ENCODE measurements at places on chromosomes 6 and 20. TPM values are rescaled to one million over a fixed set of nuclear protein-coding genes. Genes with fewer than 3 reads are reported as not detected.
A peak's percentile ranks its signal among the peaks of the same experiment; 100 is the strongest.

- no peak for DNase-seq
These were observed 106.4 kb upstream of the FOXO3 start for GRCh38 chr6:108454356-108454755.

Gene CCM2L
- total RNA-seq = 4.4 TPM

Gene RAD21L1
- not detected for total RNA-seq

DNA sequence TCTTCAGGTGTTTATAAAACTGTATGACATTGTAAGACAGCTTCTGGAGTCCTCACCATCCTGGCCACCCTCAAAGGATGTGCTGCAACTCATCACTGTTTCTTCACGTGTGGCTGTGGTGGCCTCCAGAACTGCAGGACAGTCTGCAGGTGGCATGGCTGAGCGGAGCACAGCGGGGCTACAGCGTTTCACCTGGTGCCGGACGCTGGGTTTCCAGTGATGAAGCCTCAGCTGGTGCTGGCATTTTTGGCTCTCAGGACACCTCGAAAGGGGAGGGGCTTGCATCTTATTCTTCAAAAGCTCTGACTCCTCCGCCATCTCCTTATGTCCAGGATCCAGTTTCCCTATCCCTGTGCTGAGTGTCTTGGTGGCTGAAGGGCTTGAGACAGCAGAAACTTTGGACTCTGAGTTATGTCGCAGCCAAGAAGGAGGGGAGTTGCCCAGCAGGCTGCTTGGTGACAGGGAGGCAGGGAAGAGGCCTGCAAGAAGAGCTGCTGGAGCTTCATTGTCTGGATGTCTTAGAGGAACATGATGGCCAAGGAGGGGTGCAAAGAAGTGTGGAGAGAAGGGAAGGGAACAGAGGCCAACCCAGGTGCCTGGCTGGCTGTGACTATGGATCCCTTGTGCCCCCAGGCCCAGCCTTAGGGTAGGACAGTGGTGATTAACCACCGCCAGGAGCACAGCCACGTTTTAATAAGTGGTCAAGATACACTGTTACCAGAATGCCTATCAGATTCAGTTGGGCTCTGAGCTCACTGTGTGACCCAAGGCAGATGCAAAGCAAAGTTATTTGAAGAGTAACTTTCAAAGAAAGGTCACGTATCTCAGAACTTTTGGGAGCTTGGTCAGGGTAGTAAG is 58.7 kb downstream of the GTF2H5 start:
- DNase-seq = no peak

DNA sequence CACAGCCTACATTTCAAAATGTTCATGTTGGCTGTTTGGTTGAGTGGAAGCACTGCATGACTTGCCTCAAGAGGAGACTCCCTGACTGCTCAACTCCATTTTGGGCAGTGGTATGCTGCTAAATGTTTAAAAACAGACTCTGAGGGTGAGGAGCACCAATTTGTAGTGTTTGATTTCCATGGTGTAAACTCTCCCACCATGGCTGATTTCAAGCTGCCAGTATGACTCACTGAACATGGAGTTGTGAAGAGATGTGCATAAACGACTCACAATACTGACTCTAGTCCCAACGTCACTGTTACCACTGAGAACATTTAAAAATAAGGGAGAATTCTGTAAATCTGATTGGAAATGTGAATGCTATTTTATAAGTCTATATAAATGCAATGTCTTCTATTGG is 70.4 kb downstream of the BACH2 start:
- DNase-seq = no peak

Gene SOBP
- 9.4 TPM for total RNA-seq

DNA sequence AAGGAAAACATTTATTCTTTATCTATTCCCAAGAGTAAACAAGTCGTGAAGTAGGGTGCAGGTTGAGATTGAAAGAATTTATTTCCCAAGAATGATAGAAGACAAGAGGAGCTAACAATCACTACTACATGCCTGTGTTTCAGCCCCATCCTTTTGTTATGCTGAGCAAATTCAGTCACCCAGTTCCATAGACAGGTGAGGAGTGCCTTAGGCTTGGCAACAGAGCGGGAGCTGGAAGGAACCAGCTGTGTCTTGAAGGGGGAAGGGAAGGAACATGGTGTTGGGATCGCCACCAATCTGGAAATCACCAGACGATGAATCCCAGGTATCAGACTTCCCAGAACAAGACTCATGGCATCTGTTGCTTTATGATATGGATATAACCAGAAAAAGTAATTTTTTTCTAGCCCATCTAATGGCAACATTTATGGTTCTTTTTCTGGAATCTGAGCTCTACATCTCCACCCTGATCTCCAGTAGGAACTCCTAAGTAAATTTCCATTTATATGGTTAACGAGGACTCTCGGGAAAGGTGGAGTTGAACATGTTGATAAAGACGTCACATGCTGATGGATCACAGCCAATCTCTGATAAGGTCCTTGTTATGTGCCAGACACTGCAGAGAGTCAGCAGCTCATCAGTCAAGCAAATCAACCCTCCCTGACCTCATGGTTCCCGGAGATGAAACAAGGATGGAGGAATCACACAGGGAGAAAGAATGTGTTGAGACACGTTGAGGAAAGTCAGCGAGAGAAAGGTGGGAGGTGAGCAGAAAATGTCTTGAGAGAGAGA is 344.9 kb downstream of the SMOC2 start:
- no peak for DNase-seq

DNA sequence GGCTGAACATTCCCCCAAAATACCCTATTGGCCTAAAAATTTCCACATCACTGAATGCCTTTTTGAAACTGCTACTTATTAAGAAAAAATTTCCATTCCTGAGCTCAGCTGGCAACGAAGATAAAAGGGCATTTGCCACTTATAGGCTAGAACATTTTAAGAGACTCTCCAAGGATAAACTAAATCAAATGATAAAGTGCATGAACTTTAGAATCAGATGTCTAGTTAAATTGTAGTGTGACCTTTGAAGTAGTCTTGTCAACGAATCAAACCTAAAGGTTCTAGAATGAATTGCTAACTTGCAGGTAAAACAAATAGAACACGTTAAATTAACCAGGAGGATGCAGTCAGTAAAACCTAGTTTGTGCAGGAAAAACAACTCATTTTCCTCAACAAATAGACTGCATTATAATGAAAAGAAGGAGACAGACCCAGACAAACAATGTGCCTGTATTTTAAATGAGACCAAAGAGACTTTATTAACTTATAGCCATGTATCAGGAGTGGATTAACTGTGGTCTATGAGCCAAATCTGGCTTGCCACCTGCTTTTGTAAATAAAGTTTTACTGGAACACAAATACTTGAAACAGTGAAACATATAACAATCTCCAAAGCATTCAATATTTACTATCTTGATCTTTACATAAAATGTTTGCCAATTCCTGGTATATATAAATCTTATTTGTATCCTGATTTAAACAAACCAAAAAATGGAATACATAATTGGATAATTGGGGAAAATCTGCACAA is 184.4 kb downstream of the MEI4 start:
- DNase-seq = no peak

Gene MDFI
- total RNA-seq = 4.1 TPM

DNA sequence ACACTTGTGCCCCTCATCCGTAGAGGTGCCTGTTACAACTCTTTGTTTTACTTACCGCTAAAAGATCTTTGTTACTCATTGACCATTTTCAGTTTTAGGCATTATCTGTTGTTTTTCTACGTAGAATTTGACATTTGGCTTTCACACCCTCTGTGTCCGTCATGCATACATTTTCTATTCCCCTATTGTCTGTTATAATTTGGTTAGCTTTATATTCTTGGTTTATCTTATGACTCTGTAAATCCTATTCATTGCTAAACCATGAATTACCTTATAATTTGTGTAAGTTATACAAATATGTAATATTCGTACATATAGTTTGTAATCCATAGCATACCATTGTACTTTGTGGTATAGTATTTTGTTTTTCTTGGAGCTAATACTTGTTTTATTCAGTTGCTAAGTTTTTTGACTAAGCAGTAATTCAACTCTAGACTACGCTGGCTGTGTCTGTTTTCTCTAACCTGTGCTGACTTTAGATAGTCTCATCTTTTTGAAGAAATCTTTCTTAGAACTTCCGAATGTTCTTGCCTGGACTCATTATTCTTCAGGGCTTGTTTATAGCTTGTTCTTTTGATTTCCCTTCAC is 21.8 kb downstream of the CDC5L start:
- DNase-seq = no peak

GRCh38 chr6:111417181-111417585 is 65.8 kb downstream of the REV3L start:
- peak; percentile 67 for DNase-seq

Gene RNF144B
- total RNA-seq = 1.7 TPM

DNA sequence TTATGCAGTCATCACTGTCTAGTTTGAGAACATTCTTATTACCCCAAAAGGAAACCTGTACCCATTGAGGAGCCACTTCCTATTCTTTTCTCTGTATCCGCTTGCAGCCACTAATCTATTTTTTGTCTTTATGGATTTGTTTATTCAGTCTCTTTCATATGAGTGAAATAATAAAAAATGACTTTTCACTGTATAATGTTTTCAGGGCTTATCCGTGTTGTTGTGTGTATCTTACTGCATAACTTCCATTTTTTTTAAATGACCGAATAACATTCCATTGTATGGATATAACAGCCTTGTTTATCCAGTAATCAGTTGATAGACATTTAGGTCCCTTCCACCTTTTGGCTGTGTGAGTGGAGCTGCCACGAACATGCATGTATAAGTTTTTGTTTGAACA is 86.6 kb downstream of the ZFAND3 start:
- DNase-seq = no peak

DNA sequence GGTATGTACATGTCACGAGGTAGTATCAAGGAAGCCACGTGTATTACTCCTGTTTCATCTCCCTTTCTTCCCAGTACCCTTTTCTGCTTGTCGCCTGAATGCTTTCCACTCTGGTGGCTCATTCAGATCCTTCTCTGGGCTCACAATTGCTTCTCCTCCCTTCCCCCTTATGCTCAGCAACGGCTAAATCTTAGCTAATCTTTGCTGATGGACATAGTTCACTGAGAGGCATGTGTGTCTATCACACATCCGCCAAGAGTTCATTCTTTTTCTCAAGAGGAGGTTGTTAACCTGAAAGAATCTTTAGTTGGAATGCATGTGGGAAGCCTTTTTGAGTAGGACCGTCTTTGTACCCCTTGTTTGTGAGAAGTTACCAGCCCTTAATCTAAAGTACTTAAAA is 25.8 kb upstream of the MROH8 start:
- no peak for DNase-seq

Gene ENPP3
- total RNA-seq = 13.0 TPM

Gene KCNK5
- total RNA-seq = 6.7 TPM

Gene OSBPL2
- total RNA-seq = 23.2 TPM

Gene HNF4A
- total RNA-seq = 10.3 TPM

DNA sequence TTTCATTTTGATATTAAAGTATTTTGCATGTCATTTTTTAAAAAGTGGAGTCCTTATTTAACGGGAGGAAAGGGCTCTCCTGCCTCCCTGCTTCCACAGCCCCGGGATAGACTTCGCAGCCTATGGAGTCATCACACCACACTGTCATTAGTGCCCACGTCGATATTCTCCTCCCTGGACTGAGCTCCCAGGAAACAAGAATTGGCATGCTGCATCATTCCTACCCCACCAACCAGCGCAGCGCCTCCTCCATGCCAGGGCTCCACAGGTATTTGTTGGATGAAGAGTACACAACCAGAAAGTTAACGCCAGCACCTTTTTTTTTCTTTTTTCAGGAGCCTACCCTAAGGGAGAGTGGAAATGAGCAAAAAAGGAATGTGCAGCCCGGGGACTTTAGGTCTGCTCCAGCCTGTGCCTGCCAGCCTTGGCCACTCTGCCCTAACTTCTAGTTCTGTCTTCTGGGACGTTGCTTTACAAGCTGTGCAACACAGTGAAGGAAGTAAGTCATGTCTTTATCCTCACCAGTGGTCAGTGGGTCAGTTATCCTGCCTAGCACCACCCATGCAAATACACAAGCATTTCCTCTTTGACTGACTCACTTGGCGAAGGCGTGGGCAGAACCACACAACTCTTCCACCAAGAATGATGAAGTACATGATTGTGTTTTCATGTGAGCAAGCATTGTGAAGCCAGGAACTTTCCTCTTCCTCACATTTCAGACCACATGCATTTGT is 180.7 kb upstream of the UST start:
- peak; percentile 44 for DNase-seq

Gene ACSS1
- total RNA-seq = 55.4 TPM

- no peak for DNase-seq
These were observed 114.3 kb upstream of the BTN3A2 start for GRCh38 chr6:26250698-26251044.

- no peak for DNase-seq
These were observed 401 bp upstream of the TNFRSF21 start for GRCh38 chr6:47310131-47310480.

GRCh38 chr6:48150701-48151100 is 39.7 kb upstream of the PTCHD4 start:
- no peak for DNase-seq

DNA sequence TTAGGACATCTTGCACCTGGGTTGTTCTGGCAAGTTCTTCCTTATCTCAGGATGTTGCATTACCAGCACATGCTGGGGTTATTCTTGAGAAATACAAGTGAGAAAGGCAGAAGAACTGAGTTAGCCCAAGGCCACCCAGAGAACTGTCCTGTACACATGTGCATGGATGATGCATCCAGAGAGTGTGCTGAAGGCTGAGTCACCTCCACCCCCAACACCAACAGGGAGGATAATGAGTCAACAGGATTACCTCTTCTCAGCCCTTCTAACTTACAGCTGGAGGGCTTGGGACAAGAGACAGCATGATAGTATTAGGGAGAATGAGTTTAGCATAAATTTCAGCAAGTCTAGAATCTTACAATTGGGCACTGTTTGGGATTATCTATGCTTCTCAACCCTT is 8.5 kb downstream of the SCGN start:
- no peak for DNase-seq

- DNase-seq = peak; percentile 91
These were observed 7.9 kb downstream of the WFDC3 start for GRCh38 chr20:45783656-45784294.

Gene TUBB2B
- total RNA-seq = 1.4 TPM

GRCh38 chr6:162442687-162443086 is 284.9 kb downstream of the PRKN start:
- DNase-seq = no peak

GRCh38 chr20:46584508-46584907 is 34.1 kb upstream of the OCSTAMP start:
- no peak for DNase-seq

Gene CFB
- 270 TPM for total RNA-seq

Gene RAB23
- 14.6 TPM for total RNA-seq

Gene MLN
- not detected for total RNA-seq

- no peak for DNase-seq
These were observed 68.6 kb upstream of the FBXL4 start for GRCh38 chr6:99016355-99016754.

GRCh38 chr6:89133981-89134380 is 11.9 kb upstream of the PM20D2 start:
- no peak for DNase-seq
